CD4-positive, alpha-beta T cell treated with Interleukin-6 at 100 ng/mL for 8 hours (primary cell): ENCODE measurements at places on chromosomes 16 and 17.

- no peak for DNase-seq
These were observed 18.2 kb downstream of the IGSF6 start for GRCh38 chr16:21634216-21634615.

DNA sequence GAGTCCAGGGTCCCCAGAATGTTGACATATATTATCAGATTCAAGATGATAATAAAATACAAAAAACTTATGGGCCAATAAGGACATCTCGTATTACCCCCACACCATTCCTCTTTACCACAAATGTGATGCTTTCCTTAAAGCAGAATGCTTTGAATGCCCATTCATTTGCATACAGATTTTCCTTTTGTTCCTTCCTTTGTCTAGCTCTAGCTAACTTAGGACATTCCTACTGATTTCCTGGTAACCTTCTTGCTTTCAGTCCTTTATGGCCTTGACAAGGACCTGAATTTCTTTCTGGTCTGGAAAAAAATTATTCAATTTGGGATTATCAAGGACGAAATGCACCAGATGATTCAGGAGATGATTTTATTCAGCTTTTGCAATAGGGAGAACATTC lies 304.0 kb downstream of the TMEM114 start:
- DNase-seq: no peak

DNA sequence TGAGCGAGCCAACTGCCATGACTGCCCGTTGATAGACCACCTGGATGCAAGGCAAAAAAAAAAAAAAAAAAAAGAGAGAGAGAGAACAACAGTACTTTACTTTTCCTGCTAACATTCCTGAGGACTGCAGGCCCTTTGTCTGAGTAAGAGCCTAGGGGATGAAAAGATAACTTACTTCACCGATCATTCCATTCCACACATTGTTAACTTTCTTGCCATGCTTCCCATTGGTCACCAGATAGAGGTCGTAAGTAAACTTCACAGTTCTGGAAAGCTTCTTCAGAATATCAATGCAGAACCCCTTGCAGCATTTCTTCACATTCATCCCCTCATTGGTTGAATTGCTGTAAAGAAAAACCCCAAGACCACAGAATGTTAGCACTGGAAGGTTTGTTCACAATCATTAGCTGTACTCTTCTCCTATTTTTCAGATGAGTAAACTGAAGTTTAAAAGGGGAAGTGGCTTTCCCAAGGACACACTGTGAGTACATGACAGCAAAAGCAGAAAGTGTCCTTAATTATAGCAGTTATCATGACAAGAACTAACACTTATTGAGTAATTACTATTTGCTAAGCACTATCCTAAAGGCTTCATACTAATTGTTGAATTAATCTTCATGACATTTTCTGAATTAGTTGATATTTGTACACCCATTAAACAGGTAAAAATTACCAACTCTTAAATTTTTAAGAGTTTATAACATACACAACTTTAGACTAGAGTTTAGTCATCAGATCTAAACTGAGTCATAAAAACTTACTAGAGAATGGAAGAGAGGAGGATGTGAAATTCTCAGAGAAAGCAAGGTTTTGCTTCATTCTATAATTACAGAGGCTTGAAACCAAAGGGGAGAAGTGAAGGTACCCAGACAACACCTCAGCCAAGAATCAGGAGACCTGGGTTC lies 341.2 kb downstream of the GRIN2A start:
- DNase-seq: no peak

- DNase-seq: no peak
These were observed 11.5 kb downstream of the TAC4 start for GRCh38 chr17:49836111-49837030.

DNA sequence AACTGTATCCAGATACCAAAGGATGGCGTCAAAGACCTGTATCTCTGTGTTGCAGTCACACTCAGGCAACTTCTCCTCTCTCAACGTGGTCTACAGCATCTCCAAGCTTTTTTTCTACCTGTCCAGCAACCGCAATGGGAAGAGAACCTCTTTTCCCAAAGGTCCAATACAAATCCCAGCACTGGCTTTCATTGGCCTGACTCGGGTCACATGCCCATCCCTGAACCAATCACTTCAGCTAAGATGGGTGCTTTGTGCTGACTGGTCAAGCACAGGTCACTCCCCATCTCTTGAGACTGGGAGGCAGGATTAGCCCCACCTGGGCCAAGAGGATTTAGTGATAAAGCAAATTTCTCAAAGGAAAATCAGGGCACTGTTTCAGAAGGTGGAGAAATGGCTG lies 71.2 kb upstream of the C16orf82 start:
- DNase-seq: no peak

DNA sequence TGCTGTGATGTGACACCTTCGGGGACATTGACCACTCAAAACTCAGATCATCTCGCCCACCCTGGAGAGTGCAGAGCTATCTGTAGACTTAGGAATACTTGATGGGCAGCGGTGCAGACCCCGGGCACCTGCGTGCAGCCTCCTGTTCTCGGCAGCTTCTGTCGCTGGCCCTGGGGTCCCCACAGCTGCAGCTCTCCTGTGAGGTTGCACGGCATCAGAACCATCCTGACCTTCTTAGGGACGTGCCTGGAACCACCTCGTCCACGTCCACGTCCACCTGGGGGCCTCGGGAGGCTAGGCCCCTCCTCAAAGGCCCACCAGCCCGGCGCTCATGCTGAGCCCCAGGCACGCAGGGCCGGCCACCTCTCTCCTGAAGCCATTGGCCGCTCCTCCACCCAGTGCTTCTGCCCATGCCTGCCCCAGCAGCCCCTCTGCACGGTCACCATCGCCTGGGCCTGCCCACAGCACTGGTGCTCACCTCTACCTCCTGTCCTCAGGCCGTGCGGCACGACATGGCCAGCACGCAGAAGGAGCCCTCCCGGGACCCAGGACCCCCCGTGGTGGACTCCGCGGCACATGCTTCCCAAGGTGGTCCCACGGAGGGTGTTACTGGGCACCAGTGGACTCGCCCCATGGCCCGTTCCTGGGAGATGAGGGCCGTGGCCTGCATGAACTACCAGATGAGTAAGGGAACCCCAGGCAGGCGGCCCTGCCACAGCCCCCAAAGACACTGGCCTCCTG lies 2.3 kb upstream of the WFIKKN1 start:
- DNase-seq: no peak
